SJSA1 (cell line): ENCODE measurements at places on chromosomes 3 and 15. TPM values are rescaled to one million over a fixed set of nuclear protein-coding genes. Genes with fewer than 3 reads are reported as not detected.
A peak's percentile ranks its signal among the peaks of the same experiment; 100 is the strongest.

DNA sequence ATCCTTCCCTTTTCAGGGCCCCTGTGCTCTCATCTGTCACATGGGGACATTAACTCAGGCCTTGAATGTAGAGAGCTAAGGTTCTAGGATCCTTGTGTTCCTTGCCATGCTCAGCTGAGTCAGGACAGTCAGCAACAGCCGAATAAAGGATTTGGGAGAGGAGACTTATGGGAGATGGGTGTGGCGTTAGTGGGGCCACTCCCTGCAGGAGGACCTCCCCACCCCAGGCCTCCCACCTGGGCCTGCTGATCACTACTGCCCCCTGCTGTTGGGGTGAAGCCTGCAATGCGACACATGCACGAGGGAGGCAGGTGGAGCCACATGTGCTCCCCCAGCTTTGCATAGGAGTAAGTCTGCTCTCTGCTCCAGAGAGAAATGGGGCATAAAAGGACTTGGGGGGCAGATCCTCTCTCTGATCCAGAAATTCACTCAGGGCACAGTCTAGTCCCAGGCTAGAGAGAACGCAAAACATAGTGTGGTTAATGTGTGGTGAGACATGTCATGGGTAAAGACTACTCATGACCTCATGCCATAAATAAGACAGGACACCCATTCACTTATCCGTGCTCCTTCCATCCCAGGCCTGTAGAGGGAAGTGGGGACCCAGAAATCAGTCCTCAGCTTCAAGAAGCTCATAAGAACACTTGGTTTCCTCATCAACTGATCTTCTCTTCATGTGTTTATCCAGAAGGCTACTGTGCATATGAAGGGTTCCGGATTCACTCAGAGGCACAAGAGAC lies 19.4 kb downstream of the RBP1 start:
- no peak for DNase-seq

The SSUH2 gene
- 0.11 TPM in 1 of 2 replicates, not detected in the other for total RNA-seq

GRCh38 chr15:93974804-93975481 lies 256.4 kb upstream of the MCTP2 start:
- DNase-seq: no peak

GRCh38 chr3:126268866-126269265 lies 88.3 kb downstream of the KLF15 start:
- DNase-seq: no peak

The ILDR1 gene
- total RNA-seq: not detected in 2 replicates

DNA sequence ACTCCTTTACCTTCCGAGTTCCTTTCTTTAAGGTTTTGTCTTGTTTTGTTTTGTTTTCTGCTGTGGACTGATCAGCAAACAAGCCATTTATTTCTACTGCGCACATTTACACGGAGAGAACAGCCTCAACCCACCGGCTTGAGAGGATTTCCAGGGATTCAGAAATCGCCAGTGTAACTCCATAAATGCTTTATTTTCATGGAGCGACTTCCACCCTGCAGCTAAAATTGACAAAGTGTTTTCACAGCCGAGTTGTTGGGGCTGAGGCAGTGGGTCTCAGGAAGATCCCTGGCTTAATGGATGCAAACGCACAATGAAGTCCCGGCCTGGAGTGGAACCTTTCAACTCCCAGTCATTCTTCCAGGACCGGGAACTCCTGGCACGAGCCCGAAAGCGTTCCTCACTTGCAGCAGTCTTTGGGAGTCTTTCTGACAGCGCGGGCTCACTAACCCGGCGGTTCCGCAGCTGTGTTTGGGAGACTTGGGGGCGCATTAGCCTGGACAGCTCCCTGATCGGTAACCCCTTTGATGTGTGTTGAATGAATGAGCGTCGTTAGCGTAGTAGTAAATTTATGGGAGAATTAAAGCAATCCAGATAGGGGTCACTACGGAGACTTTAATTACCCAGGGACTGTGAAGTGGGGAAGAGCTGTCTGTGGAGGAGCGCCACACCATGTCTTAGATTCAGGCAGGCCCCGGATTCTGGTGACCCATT lies 785 bp upstream of the MYRIP start:
- DNase-seq: no peak

The RBP2 gene
- total RNA-seq: not detected in 2 replicates

The TEX55 gene
- not detected in 2 replicates for total RNA-seq

GRCh38 chr3:162292409-162292808 lies 795.8 kb downstream of the OTOL1 start:
- DNase-seq: no peak

DNA sequence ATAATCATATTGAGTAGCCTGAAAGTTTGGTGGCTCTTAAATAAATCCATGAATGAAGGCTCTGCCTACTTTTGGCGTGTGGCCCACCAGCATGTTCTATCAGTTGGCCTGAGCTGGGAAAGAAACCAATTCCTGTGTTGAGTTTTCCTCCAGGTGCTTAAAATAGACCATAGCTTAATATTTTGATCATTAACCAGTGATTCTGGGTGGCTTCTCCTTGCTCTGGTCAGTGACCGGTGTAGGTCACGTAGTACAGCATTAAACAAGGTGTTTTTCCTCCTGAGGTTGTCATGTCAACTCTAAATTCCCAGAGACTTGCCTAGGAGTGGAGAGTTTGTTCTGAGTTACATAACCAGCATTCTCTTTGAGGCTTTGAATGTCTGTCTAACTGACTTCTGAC lies 1.3 kb downstream of the HHLA2 start:
- no peak for DNase-seq

The TMC3 gene
- 0.03 TPM in 1 of 2 replicates, not detected in the other for total RNA-seq

The ARL14 gene
- total RNA-seq: not detected in 2 replicates

GRCh38 chr15:101138913-101139880 lies 112.7 kb downstream of the CHSY1 start:
- DNase-seq: peak; percentile 87

DNA sequence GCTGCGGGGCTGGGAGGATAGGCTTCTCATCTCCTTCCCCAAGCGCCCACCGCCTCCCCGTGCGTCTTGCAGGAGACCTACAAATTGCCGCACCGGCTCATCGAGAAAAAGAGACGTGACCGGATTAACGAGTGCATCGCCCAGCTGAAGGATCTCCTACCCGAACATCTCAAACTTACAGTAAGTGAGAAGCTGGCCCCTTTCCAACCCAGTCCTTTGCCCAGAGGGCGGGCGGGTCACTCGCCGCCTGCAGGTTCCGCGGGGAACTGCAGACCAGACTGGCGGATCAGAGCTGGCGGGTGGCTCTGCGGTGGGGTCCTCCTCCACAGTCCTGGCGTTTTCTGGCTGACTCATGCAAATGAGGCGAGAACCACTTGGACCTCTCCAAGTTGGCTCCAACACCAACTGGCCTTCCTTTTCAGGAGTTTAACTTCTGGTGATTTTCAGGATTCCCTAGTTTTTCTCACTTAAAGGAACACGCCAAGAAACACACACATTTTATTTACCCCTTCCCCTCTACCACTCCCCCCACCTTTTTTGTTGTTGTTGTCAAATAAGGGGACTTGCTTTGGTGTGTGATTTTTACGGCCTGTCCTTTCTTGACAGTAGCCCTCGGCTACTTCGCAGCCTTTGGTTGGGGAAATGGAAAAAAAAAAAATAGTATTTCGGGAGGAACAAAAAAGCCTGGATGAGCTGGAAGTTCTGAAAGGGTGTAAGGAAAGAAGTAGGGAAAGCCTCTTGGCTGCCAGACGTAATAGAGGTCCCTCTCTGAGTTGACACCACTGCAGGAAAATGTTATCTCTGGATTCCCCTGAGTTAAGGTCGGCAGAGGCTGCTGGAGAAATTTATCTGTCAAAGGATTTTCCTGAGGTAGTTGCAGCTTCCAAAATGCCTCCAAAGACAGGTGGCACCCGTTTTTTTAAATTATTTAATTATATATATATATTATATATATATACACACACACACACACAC lies 1.3 kb downstream of the BHLHE40 start:
- DNase-seq: peak; percentile 95
